ENCODE measurements at places on chromosomes 13 and 19. TPM values are rescaled to one million over a fixed set of nuclear protein-coding genes. Genes with fewer than 3 reads are reported as not detected.

MYO16 gene
- total RNA-seq: 0.05 TPM

DNA sequence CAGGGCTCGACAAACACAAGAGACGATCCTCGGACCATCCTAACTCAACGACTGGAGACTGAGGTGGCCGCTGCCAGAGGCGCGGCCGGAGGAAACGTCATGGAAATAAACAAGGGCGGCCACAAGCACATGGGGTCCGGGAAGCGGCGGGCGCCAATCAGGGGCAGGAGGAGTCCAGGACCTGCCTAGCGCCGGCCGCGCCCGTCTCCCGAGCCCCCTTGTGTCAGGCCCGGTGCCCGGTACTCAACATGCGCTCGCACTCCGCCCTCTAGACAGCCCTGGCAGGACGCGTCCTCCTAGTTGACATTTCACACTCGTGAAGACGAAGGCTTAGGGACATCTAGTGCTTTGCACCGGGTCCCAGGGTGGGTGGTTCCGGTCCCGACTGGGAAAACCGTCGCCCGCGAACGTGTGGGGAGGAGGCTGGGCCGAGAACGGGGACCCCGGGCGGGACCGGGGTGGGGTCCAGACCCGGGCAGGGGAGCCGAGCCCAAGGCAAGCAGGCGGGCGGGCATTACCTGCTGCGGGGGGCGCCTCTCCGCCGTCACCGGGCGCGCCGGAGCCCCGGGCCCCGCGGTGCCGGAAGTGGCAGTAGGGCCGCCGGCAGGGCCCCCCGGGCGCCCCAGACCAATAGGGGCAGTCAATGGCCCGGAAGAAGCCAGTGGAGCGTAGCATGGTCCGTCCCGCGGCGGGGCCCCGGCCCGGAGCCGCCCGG lies 442 bp downstream of the REXO1 start:
- H3K36me3 ChIP-seq: no peaks in the 10 kb centered on the region
- peaks cover 19% of the 10 kb centered on the region for H3K4me1 ChIP-seq
- no peaks in the 10 kb centered on the region for H3K27me3 ChIP-seq
- DNase-seq: no peak

- no peak overlapping the region for H3K4me3 ChIP-seq
- H3K4me1 ChIP-seq: peaks cover 6% of the 10 kb centered on the region
- H3K27me3 ChIP-seq: no peaks in the 10 kb centered on the region
- H3K36me3 ChIP-seq: no peaks in the 10 kb centered on the region
- DNase-seq: no peak
- H3K27ac ChIP-seq: no peak overlapping the region
These were observed 141.6 kb downstream of the RXFP2 start for GRCh38 chr13:31880851-31881494.

KCNJ14 gene
- 1.1 TPM for total RNA-seq

DNA sequence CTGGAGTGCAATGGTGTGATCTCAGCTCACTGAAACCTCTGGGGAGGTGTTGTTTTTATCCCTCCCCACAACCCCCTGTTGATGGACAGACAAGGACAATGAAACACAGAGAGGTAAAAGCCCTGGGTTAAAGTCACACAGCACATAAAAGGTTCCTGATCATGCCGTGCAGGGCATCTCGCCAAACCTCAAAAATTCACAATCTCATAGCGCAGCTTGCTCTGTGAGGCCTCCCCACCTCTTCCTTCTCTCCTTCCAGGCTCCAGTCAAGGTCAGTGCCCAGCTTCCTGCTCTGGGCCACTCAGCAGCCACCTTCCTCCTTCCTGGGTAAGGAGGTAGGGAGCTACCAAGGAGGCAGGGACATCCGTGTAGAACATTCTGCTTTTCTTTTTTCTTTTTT lies 2.3 kb downstream of the FUT2 start:
- H3K4me1 ChIP-seq: peaks cover 4% of the 10 kb centered on the region
- H3K27me3 ChIP-seq: no peaks in the 10 kb centered on the region
- DNase-seq: no peak
- H3K27ac ChIP-seq: no peak overlapping the region
- H3K4me3 ChIP-seq: peak overlapping the region; percentile 97
- H3K36me3 ChIP-seq: peaks cover 17% of the 10 kb centered on the region

DNA sequence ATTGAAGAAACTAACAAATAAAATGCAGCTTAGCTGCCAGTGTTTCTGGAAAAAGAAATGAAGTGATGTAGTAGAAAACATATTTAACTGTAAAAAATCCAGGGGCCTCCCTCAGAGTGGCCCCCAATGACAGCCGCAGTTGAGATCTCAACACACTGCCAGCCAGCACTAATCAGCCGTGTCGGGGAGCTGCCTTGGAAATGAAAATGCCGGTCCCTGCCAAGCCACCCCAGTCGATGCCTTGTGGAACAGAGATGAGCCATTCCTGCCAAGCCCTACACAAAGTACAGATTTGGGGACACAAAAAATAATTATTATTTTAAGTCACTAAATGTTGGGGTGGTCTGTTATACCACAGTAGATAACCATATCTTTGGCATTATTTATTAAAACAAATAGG lies 1342.4 kb downstream of the EFNB2 start:
- H3K27me3 ChIP-seq: no peaks in the 10 kb centered on the region
- H3K36me3 ChIP-seq: no peaks in the 10 kb centered on the region
- H3K4me1 ChIP-seq: peaks cover 10% of the 10 kb centered on the region
- no peak overlapping the region for H3K4me3 ChIP-seq
- no peak overlapping the region for H3K27ac ChIP-seq

DNA sequence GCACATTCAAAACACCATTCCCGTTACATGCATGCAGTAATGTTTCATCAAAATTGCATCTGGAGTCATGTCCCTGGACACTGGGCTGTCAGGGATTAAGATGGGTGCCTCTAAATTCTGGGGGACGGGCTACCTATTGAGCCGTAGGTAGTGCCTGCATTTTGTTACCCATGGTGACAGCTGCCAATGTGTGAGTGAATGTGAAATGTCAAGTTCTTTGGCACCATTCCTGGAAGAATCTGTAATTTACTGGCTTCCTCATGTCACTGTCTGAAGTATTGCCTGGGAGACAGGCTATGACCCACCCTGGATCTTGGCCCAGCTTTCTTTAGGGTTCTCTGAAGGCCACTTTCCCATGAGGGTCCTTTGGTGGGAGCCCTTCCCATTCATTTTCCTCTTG lies 266.1 kb downstream of the TSHZ3 start:
- H3K27ac ChIP-seq: no peak overlapping the region
- no peak overlapping the region for H3K4me3 ChIP-seq
- H3K4me1 ChIP-seq: no peaks in the 10 kb centered on the region
- H3K36me3 ChIP-seq: no peaks in the 10 kb centered on the region
- no peaks in the 10 kb centered on the region for H3K27me3 ChIP-seq

DNA sequence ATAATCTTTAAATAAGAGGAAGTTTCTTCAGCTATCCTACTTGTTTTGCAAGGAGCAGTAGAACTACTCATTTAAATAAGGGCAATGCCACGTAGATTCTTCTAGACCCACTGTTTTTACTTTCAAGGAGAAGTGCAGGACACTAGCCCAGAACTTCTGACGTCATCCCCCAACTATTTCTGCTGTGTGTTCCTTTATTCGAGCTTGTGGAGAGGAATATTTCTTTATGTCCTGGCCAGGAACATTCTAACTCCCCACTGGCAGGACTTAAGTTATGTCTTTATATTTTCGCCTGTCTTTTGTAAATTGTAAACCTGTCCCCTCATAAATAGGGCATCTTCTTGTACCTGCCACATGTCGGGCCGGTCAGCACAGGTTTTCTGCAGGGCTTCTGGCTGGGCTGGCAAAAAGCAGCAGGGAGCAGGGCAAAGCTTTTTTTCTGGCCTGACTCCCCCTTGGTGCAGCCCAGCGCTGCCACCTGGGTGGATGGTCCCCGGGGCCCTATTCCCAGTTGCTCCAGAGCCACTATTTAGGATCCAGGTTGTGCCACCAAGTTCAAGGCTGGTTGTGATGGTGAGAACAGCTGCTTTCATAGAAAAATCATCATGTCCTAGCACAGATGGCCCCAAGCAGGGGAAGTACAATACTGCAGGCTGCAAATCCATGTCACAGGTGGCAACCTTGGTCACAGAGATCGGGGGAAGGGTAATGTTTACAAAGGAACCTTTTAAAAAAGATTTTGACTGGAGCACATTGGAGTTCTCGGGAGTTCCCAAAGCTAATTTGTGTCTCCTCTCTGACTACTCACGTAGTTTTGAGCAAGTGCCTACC lies 1.8 kb downstream of the MBNL2 start:
- H3K36me3 ChIP-seq: no peaks in the 10 kb centered on the region
- H3K27me3 ChIP-seq: peaks cover 95% of the 10 kb centered on the region
- H3K4me3 ChIP-seq: peak overlapping the region; percentile 38
- no peak overlapping the region for H3K27ac ChIP-seq

DNA sequence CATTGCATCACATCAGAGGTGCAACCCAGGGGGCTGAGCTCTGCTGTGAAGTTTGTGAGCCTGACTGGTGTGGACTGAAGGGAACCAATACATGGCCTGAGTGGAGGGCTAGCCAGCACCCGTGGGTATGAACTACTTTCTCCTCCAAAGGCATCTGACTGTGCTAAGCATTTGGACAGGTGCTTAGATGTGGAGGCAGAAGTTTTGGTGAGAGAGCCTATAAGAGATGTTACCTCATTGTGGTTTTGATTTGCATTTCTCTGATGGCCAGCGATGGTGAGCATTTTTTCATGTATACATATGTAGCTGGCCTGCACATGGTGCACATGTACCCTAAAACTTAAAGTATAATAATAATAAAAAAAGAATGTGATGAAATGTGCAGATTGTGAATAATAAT lies 46.9 kb downstream of the TEX29 start:
- 0 out of 2 replicates have a peak, but pooled peaks cover 2% of the 10 kb centered on the region for H3K27me3 ChIP-seq
- H3K4me3 ChIP-seq: no peak overlapping the region
- no peaks in the 10 kb centered on the region for H3K4me1 ChIP-seq
- no peak overlapping the region for H3K27ac ChIP-seq
- no peak for DNase-seq

ATP4B gene
- not detected for total RNA-seq

- H3K27me3 ChIP-seq: no peaks in the 10 kb centered on the region
- H3K4me3 ChIP-seq: no peak overlapping the region
- DNase-seq: no peak
These were observed 50.8 kb downstream of the ZAR1L start for GRCh38 chr13:32264407-32264806.

GRCh38 chr13:113657851-113658741 lies at the start of gene ATP4B:
Gene ATP4B, minus strand, starts transcription at chr13:113658198. Its CDS starts 54 bp downstream, at chr13:113658144.
- H3K4me3 ChIP-seq: no peak within 1 kb of the TSS
- no peak within 1 kb of the TSS for H3K27ac ChIP-seq
- H3K27me3 ChIP-seq: no peaks in the 10 kb centered on the region

Data from WTC11 (cell line).